ENCODE measurements at places on chromosomes 11 and 22.

DNA sequence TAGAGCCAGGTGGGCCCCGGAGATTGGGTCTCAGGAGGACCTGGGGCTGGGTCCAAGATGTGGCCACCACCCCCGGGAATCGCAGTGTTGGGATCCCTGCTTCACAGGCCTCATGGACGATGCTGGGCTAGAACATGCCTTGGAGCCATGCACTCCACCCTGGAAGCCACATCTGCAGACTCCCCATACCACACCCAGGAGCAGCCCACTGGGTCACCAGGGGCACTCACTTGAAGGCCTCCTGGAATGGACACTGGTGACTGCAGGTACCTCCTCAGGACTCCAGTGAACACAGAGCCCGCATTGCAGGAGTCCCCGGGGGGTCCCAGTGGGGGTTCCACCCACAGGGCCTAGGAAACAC is 25.0 kb downstream of the RTN4R start:
- no peak for DNase-seq

DNA sequence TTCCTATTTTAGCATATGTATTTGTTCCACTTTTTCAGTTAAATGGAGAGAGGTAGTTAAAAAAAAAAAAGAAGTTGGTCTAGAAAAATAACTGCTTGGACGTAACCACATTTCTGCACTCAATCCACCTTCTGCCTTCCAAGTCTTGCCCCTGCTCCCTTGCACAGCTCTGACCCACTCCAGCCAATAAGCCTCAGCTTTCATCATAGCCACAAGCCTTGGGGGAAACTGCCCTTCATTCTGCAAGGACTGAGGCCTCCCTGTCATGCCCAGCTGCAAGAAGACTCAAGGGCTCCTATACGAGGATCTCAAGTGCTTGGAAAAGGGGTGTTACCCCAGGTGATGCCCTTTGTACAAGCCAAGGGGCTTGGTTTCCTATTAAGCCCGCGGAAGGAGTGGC is 36.0 kb upstream of the OAF start:
- DNase-seq = no peak

GRCh38 chr11:61954851-61955421 is 4.8 kb downstream of the BEST1 start:
- peak; percentile 56 for DNase-seq

DNA sequence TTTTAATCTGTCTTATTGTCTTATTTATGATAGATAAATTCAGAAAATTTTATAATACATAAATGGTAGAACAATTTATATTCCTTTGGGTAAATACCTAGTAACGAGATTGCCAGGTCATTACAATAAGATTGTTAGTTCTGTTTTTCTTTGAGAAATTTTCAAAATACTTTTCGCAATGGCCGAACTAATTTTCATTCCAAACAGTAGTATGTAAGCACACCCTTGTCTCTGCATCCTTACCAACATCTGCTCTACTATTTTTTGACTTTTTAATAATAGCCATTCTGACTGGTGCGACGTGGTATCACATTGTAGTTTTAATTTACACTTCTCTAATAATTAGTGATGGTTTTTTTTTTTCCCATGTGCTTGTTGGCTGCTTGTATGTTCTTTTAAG is 351.4 kb upstream of the LUZP2 start:
- no peak for DNase-seq

DNA sequence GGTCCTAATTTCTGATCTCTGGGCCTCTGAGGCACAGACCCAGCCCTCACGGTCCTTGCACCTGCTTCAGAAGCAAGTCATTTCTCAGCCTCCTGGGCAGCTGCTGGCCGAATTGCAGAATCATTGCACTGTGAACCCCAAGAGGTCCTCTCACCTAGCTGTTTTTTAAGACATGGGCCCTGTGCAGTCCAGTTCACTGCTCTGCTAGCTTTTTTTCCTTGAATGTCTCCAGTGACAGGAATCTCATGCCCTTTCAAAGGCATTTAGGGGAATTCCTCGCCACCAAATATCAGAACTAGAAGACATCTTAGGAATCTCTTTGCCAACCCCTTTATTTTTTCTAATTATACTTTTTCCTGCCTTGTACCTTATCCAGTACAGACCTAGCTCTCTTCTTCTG is 35.6 kb upstream of the TP53I11 start:
- no peak for DNase-seq

DNA sequence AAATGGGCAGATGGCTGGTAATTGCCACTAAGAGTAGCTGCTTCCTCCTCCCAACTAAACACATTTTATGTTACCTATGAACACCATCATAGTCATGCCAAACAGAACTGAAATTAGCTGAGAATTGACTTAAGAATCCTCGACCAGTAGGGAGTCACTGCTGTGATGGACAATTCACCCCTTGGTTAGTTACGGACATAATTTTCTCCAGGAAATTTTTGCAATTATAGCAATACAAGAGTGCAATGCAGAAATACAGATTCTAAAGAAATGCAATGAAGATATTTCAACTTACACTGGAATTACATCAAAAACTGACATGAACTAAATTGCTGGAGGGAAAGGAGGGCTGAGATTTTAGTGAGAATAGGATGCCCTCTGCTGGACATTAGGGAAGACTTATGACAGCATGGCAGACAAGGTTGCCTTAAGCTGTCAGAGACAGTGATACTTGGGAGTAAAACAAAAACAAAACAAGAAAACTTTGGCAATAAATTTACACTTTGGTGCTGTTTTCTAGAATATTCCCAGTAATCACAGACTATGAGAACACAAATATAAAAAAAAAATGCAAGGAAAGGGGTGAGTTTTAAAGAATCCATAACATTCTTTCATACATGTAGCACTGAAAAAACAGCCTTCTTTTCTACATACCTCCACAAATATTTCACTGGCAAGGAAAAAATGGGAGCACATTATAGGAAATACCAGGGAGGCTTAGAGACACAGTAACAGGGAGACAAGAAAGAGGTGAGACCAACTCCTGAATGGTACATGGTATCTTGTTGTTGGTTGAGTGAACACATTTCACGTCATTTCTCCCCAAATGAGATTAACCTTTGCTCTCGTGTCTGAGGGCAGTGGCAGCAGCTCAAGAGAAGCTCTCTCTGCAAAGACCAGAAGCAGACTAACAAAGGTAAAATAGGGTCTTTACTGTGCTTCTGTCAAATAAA is 11.2 kb upstream of the PPP2R1B start:
- no peak for DNase-seq

GRCh38 chr11:118623269-118623655 is 15.8 kb downstream of the PHLDB1 start:
- DNase-seq = no peak

DNA sequence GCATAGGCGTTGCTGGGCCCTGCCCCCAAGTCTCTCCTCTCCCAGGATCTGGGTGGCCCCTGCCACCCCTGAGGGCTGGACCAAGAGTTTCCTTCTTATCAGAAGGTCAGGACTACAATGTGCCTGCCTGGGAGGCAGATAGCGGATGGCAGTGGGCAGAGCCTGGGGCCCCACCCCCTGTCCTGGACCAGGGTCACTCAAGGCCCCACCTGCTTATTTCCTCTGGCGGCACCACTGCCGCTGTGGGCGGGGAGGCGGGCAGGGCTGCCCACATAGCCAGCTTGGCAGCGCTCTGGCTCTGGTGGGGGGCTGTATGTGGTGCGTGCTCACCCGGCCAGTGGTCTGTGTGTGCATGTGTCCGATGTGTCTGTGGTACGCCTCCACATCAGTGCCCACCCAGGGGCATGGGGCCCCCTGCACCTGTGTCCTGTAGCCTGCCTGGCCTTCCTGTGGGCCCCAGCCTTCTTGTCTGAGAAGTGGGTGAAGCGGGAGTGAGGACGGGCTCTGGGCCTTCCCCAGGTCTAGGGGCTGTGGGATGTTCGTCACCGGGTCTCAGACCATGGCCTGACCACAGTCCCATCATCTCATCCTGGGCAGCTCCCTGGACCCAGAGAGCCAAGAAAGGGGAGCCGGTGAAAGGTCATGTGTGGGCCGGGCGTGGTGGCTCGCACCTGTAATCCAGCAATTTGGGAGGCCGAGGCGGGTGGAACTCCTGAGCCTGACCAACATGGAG is 3.0 kb downstream of the GAS2L1 start:
- no peak for DNase-seq

DNA sequence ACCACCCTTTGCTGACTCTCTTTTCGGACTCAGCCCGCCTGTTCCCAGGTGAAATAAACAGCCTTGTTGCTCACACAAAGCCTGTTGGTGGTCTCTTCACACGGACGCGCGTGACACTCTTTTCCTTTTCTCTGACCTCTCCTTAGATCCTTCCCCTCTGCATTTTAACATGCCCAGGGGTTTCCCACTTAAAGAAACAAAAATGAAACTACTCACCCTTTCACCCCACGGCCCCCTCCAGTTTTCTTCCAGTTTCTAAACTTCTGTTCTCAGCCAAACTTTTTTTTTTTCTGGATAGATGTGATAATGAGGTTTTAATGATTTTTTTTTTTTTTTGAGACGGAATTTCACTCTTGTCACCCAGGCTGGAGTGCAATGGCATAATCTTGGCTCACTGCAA is 32.8 kb upstream of the NUP50 start:
- DNase-seq = no peak

GRCh38 chr11:65816696-65817095 is 17.1 kb upstream of the SNX32 start:
- DNase-seq = no peak

GRCh38 chr11:88293931-88294330 is 43.6 kb downstream of the CTSC start:
- no peak for DNase-seq

DNA sequence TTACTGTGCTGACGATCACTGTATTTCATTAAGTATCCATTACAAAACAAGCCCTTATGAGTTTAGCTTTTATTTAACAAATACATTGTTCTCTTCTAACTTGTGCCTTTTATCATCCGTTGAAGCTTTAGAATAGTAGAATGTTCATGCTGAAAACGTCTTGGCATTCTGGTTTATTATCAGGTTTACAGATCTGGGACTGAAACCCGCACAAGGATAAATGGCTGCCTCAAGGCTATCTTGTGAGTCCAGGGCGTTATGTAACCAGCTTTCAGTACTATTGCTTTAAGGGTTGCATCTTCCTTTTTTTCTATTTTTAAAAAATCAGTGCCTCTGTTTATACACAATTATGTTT is 66.6 kb upstream of the PRODH start:
- DNase-seq = no peak

- no peak for DNase-seq
Observed at GRCh38 chr22:48579043-48579927, 1248.4 kb downstream of the BRD1 start.
